ENCODE measurements at places on chromosomes 5 and 9. TPM values are rescaled to one million over a fixed set of nuclear protein-coding genes. Genes with fewer than 3 reads are reported as not detected.

The TSC1 gene
- 33.5 TPM for total RNA-seq

The NFIL3 gene
- 6.6 TPM for total RNA-seq

- no peak for DNase-seq
- H3K27ac ChIP-seq, result no peak overlapping the region
- no peaks in the 10 kb centered on the region for H3K27me3 ChIP-seq
- H3K4me3 ChIP-seq, result no peak overlapping the region
These were observed 106.6 kb upstream of the PJA2 start for GRCh38 chr5:109516390-109516789.

DNA sequence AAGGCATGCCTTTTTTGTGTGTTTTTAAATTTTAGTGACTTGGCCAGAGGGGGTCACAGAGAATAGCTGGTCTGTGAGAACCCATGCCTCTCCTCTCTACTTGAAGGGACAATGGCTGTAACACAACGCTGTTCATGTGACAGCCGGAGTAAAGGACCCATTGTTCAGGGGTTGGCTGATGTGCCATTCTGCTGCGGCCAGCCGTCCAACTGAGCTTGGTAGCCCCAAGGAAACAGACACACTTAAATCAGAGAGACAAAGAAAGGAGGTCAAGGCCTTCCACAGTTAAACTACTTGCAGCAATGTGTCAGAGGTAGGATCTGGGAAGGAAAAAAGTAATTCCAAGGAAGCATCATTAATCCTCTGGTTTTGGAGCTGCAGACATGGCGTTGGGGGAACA lies 8.1 kb downstream of the MEGF10 start:
- peaks cover 3% of the 10 kb centered on the region for H3K27me3 ChIP-seq
- H3K27ac ChIP-seq, result no peak overlapping the region
- H3K4me1 ChIP-seq, result no peaks in the 10 kb centered on the region
- no peak overlapping the region for H3K4me3 ChIP-seq

The HTR4 gene
- 1.8 TPM for total RNA-seq

The C9orf153 gene
- 0.67 TPM for total RNA-seq

DNA sequence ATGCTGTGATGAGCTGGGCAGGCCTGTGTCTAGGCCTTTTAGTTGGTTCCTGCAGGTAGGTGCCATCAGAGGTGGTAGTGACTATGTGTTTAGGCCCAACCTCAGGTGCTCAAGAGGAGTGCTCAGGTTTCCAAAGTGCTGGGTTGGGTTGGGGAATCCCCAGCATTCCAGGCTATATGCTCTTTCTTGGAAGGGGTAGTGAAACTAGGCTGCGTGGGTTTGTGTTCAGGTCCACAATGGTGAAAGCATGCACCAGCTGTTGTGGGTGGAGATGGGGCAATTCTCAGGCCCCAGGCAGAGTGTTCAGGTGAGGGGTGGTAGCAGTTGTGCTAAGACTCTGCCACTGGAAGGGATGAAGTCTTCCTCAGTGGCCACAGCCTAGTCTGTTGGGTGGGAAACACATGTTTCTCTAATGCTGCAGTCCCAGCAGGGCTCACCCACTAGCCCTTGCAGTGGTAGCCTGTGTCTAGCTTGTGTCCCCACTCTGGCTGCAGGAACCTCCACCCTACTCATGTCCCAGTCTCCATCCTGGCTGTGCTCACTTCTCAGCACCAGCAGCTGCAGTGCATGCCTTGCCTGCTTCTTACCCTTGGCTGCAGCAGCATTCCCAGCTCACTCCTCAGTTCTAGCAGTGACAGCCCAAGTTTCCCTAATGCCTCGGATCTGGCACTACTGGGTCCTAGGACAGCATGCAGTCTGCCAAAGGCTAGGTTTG lies 78.9 kb downstream of the FAM170A start:
- H3K27me3 ChIP-seq, result no peaks in the 10 kb centered on the region
- H3K27ac ChIP-seq, result no peak overlapping the region
- no peak overlapping the region for H3K4me3 ChIP-seq
- H3K36me3 ChIP-seq, result no peaks in the 10 kb centered on the region
- no peak for DNase-seq

DNA sequence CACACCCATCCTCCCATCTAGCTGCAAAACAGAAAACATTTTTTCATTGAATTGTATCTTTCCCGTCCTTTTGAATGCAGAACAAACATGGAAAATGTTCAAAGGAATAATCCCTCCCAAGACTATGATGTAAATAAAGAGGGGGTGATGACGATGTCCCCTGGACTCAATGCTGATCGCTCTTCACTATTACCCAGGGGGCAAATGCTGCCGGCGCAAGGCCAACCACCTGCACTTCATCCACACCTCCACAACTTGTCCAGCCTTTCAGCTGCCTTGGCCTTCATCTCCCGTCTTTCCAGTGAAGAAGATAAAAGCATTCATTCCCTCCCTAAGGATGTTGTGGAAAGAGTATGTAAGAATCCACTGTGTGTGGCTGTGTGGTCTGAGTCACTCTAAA lies 240.3 kb downstream of the AGTPBP1 start:
- no peaks in the 10 kb centered on the region for H3K36me3 ChIP-seq
- H3K4me1 ChIP-seq, result no peaks in the 10 kb centered on the region
- no peaks in the 10 kb centered on the region for H3K27me3 ChIP-seq
- no peak overlapping the region for H3K4me3 ChIP-seq
- H3K27ac ChIP-seq, result no peak overlapping the region

DNA sequence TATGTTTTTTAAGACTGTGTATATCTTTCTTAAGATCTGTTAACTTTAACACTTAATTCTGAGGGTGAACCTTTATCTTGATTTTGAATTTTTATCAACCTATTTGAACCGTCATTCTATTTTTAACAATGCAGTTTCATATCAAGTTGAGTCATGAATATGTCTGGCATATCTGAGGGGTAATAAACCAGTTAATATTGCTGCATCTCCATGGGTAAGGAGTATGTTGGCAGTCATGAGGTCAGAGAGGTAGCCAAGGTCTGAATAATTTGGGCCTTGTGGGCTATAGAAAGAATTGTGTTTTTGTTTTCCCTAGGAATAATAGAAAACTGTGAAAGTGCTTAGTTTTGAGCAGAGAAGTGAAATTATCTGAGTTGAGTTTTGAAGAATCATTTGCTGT lies 419.0 kb downstream of the PLK2 start:
- peaks cover 2% of the 10 kb centered on the region for H3K4me1 ChIP-seq
- H3K4me3 ChIP-seq, result no peak overlapping the region
- no peak for DNase-seq
- H3K27ac ChIP-seq, result no peak overlapping the region
- no peaks in the 10 kb centered on the region for H3K36me3 ChIP-seq

GRCh38 chr9:16289639-16290038 lies 580.8 kb downstream of the BNC2 start:
- no peak for DNase-seq
- H3K27me3 ChIP-seq, result no peaks in the 10 kb centered on the region
- no peaks in the 10 kb centered on the region for H3K36me3 ChIP-seq

GRCh38 chr9:69513141-69513820 lies 158.9 kb downstream of the APBA1 start:
- no peak for DNase-seq
- no peaks in the 10 kb centered on the region for H3K27me3 ChIP-seq
- H3K4me3 ChIP-seq, result no peak overlapping the region
- peaks cover 3% of the 10 kb centered on the region for H3K36me3 ChIP-seq
- no peak overlapping the region for H3K27ac ChIP-seq
- H3K4me1 ChIP-seq, result peaks cover 11% of the 10 kb centered on the region

DNA sequence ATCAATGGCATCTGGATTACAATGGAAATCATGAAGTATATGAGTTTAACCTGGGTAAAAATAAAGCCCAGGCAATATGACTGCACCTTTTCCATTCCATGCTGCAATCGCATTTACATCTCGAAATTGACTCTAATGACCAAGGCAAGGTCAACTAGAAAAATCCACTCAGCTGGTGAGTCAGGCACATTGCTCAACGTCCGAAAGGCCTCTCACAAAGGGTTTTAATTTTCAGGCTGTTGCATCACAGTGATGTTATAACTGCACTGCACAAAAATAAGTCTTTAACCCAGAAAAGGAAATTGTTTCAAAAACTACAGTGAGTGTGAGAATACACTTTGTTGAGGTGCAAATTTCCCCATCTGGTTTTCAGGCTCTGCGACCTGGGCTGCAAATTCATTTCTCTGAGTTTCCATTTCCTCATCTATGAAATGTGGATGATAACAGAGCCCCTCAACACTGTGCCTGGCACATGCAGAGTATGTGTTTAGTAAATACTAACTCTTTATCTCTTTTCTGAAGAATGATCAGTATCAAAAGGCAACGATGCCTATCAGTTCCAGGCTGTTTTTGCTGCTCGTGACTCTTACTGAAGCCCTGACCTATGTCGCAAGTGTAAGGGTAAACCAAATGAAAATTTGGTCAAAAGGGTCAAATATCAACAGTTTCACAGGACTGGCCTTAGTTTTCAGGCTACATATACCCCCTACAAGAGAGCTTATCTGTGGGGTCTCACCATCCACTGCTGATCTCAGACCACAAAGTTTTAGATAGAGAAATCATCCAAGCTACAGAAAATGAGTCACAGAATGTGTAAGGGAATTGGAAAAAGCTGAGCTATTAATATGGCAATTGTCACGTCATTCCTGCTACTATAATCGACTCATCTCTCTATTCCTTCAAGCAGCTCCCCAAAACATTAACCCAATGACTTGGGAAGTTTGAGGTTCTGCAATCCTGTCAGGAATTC lies 4.1 kb downstream of the NFIL3 start:
- no peaks in the 10 kb centered on the region for H3K27me3 ChIP-seq
- peaks cover 34% of the 10 kb centered on the region for H3K4me1 ChIP-seq
- H3K36me3 ChIP-seq, result peaks cover 2% of the 10 kb centered on the region
- DNase-seq, result no peak

All from liver (tissue), 10 donors.